ENCODE measurements at places on chromosomes 13 and 19. TPM values are rescaled to one million over a fixed set of nuclear protein-coding genes. Genes with fewer than 3 reads are reported as not detected.

UHRF1 gene
- total RNA-seq, result 42.5 TPM

DNA sequence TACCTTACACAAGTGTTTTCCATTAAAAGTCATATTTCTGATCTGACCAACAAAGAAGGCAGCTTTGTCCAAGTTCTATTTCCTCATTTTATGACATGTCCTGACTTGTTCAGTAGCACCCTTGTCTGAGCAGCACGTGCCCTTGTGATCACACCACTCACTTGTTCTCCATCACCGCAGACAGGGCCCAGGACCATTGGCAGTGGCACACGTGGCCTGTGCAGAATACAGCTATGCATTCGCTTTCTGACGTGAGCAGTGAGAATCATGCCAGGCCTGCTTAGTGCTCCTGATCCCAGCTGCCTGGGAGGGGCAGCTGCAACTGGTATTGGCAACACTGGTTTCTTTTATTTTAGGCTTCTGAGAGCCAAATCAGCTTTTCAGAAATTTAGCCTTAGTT lies 134.2 kb downstream of the FRY start:
- no peak overlapping the region for H3K27ac ChIP-seq
- no peaks in the 10 kb centered on the region for H3K4me1 ChIP-seq
- H3K4me3 ChIP-seq, result no peak overlapping the region
- no peak for DNase-seq
- no peaks in the 10 kb centered on the region for H3K27me3 ChIP-seq

DNA sequence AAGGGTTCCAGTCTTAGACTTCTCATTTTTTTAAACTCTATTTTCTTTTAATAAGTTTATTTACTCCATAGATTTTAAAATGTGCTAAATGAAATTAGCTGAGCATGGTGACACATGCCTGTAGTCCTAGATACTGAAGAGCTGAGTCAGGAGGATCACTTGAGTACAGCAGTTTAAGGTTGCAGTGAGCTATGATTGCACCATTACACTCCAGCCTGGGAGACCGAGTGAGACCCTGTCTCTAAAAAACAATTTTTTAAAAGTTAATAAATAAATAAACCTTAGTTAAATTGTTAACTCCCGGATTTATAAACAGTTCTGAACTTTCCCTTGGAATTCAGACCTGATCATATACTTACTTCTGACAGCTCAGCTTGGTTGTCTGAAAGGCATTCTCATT lies 32.5 kb downstream of the PCDH20 start:
- no peak for DNase-seq
- no peak overlapping the region for H3K4me3 ChIP-seq
- H3K4me1 ChIP-seq, result no peaks in the 10 kb centered on the region
- no peak overlapping the region for H3K27ac ChIP-seq

DNA sequence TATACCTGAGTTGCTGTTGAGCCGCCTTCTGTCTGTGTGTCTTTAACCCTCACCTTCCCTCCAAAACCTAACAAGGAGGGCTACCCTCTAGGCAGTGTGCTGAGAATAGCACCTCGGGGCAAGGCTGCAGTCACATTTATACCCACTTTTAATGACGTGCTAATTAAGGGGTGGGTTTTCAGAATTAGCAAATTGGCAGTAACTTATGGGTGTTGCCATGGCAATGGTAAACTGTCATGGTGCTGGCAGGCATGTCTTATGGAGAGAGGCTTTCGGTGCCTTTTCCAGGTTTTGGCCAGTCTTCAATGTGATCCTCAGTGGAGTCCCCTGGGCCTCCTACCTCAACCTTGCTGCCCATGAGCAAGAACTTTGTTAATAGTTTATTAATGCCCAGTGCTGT lies 1.2 kb upstream of the PNMA8A start:
- peaks cover 11% of the 10 kb centered on the region for H3K4me1 ChIP-seq
- H3K27me3 ChIP-seq, result peaks cover 21% of the 10 kb centered on the region
- DNase-seq, result no peak

DNA sequence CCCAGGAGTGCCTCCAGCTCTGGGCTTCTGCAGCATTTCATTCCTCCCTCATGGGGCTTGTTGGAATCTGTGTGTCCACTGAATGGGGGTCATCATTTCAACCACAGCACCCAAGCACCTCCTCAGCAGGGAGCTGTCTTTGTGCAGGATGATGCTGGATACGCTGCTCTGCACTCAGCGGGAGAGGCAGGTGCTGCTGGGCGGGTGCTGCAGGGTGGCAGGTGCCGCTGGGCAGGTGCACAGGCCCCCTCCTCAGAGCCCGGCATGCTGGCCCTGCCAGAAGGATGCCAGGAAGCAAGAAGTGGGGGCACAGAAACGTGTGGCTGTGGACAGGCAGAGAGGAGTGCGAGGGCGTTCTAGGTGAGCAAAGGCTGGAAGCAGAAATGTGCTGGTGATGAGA lies 121.8 kb upstream of the VSTM2B start:
- no peak overlapping the region for H3K4me3 ChIP-seq
- no peak for DNase-seq
- H3K27ac ChIP-seq, result no peak overlapping the region
- H3K36me3 ChIP-seq, result no peaks in the 10 kb centered on the region
- peaks cover 29% of the 10 kb centered on the region for H3K4me1 ChIP-seq

- no peaks in the 10 kb centered on the region for H3K27me3 ChIP-seq
- H3K4me3 ChIP-seq, result no peak overlapping the region
- peaks cover 54% of the 10 kb centered on the region for H3K4me1 ChIP-seq
- no peaks in the 10 kb centered on the region for H3K36me3 ChIP-seq
These were observed 184.2 kb downstream of the SUCLA2 start for GRCh38 chr13:47816831-47817230.

- H3K27ac ChIP-seq, result no peak overlapping the region
- H3K36me3 ChIP-seq, result no peaks in the 10 kb centered on the region
- no peaks in the 10 kb centered on the region for H3K4me1 ChIP-seq
- DNase-seq, result no peak
- peaks cover 8% of the 10 kb centered on the region for H3K27me3 ChIP-seq
These were observed 9.6 kb upstream of the NOTCH3 start for GRCh38 chr19:15210323-15210781.

DNA sequence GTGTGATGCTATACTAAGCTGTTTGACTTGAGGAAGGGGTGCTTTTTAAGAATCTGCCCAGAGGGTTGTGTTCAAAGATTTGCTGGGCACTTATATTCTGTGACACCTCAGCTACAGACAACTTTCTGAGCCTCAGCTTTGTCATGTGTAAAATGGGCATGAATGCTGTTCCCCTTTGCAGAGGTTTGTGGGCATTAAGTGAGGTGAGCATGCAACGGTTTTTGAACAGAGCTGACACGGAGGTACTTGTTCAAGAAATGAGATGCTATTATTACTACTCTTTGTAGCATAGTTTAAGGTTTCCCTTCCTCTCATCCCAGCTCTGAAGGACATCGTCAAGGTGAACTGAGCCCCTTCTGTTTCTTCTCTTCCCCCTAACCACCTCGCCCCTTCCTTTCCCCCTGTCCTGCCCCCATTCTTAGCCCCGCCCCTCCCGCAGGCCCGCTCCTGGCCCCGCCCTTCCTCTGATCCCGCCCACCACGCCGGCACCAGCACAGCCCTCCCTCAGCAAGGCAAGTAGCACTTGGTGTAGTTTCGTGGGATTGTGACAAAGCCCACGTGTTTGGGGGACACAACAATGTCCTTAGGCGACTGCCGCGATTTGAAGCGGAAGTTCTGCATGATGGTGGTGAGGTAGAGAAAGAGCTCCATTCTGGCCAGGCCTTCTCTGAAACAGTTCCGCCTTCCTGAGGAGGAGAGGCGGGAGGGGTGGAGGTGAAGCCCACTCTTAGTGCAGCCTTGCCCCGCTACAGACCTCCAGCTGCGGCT lies 26.1 kb upstream of the CYP2A7 start:
- peaks cover 44% of the 10 kb centered on the region for H3K27me3 ChIP-seq
- H3K4me3 ChIP-seq, result peak overlapping the region; percentile 49
- H3K36me3 ChIP-seq, result peaks cover 15% of the 10 kb centered on the region
- H3K4me1 ChIP-seq, result peaks cover 10% of the 10 kb centered on the region

GRCh38 chr13:50375792-50376191 lies 360.5 kb downstream of the KCNRG start:
- DNase-seq, result no peak
- H3K27ac ChIP-seq, result peak overlapping the region; percentile 78
- peaks cover under 1% of the 10 kb centered on the region for H3K36me3 ChIP-seq

IGFL2 gene
- not detected for total RNA-seq

- H3K36me3 ChIP-seq, result no peaks in the 10 kb centered on the region
- H3K4me1 ChIP-seq, result peaks cover 4% of the 10 kb centered on the region
- H3K27ac ChIP-seq, result no peak overlapping the region
- H3K27me3 ChIP-seq, result no peaks in the 10 kb centered on the region
- H3K4me3 ChIP-seq, result no peak overlapping the region
- DNase-seq, result no peak
These were observed 401.2 kb downstream of the IRS2 start for GRCh38 chr13:109385242-109385560.

GRCh38 chr19:3053218-3053621 lies 9.1 kb downstream of the TLE5 start:
- no peak overlapping the region for H3K27ac ChIP-seq
- H3K36me3 ChIP-seq, result peaks cover 14% of the 10 kb centered on the region
- H3K27me3 ChIP-seq, result peaks cover 4% of the 10 kb centered on the region
- peaks cover 38% of the 10 kb centered on the region for H3K4me1 ChIP-seq
- H3K4me3 ChIP-seq, result no peak overlapping the region

Data from WTC11 (cell line).